Activated T-helper 1 cell treated with Interleukin-2 at 50 U/mL for 16 hours (primary cell): ENCODE measurements at places on chromosomes 13 and 19.

- DNase-seq, result no peak
Observed at GRCh38 chr19:47702671-47703070, 10.6 kb upstream of the EHD2 start.

GRCh38 chr19:49157445-49158224 is at the start of gene TRPM4:
Gene TRPM4, plus strand, starts transcription at chr19:49157792. Its CDS starts 75 bp downstream, at chr19:49157867.
- no peak for DNase-seq

- no peak for DNase-seq
Observed at GRCh38 chr19:9040131-9040530, 29.9 kb upstream of the MUC16 start.

- no peak for DNase-seq
Observed at GRCh38 chr13:43988302-43988701, 108.6 kb downstream of the LACC1 start.

DNA sequence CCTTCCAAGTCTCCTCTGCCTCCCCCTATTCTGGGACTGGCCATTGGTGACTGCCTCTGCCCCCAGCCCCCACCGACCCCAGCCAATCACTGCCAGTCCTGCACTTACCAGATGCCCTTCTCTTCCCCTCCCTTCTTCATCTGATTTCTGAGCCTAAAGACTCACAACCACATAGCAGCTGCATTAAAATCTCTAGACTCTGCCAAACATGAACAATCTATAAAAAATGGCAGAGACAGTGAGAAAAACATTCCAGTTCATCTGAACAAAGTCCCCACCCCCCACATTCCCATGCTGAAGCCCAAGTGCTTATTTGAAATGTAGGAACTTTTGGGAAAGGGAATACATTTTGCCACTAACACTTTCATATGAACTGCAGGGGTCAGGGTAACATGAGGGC is 60.8 kb downstream of the KCTD12 start:
- no peak for DNase-seq

DNA sequence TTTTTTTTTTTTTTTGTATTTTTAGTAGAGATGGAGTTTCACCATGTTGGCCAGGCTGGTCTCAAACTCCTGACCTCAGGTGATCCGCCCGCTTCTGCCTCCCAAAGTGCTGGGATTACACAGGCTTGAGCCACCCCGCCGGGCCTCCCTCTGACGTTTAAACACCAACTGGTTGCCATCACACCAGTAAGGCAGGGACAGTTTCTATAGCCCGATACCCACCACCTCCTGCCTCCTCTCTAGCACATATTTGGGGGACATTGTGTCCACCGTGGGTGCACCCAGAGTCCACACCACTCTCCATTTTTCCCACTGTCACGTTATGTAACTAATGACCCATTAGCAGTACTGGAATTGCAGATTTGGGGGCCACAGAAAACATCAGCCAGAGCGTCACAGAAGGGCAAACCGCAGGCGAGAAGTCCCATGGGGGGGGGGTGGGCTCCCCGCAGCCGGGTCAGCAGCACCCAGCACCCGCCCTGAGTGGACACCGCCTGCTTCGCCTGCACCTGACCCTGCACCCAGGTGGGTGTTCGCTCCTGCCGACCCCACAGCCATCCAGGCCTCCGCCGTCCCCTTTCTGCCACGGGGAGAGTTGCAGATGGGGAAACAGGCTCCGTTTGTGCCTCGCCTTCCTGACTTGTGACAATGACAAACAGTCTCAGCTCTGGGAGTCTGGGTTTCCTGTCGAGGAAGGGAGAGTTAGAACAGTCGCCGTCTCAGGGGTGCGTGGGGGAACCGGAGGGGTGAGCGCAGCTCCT is 3.6 kb downstream of the ONECUT3 start:
- no peak for DNase-seq

- DNase-seq, result no peak
Observed at GRCh38 chr13:73870970-73871935, 263.0 kb downstream of the KLF12 start.

- DNase-seq, result no peak
Observed at GRCh38 chr19:56139847-56140582, 1.1 kb upstream of the ZNF444 start.

GRCh38 chr13:67554746-67555452 is 324.8 kb upstream of the PCDH9 start:
- no peak for DNase-seq

DNA sequence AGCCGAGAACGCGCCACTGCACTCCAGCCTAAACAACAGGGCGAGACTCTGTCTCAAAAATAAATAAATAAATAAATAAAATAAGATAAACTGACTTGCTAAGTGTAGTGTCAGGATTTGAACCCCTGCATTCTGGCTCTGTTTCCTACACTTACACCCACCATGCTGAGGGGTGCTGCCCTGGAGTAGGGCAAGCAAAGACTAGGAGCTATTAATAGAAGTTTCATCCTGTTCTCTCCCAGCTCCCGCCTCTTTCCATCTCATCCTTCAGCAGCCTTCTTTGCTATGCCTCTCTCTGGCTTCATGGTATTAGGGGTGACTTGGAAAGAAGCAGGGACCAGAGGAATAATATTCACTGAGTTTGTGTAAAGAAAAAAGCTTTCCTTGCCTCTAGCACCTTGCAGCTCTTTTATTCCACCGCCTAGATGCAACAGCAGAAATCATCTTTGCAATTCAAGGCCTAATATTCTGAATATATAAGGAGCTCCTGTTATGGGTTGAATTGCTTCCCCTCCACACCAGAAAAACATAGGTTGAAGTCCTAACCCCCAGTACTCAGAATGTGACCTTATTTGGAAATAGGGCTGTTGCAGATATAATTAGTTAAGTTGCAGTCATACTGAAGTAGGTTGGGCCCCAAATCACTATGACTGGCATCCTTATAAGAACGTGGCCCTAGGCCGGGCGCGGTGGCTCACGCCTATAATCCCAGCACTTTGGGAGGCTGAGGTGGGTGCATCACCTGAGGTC is 8.7 kb upstream of the PLAUR start:
- no peak for DNase-seq

- no peak for DNase-seq
Observed at GRCh38 chr13:46530084-46530935, 22.7 kb upstream of the LRCH1 start.

GRCh38 chr13:97165502-97166425 is 56.4 kb upstream of the MBNL2 start:
- DNase-seq, result no peak

- no peak for DNase-seq
Observed at GRCh38 chr13:37417060-37417441, 181.5 kb downstream of the POSTN start.

- no peak for DNase-seq
Observed at GRCh38 chr13:65965501-65965900, 1264.6 kb downstream of the PCDH9 start.

DNA sequence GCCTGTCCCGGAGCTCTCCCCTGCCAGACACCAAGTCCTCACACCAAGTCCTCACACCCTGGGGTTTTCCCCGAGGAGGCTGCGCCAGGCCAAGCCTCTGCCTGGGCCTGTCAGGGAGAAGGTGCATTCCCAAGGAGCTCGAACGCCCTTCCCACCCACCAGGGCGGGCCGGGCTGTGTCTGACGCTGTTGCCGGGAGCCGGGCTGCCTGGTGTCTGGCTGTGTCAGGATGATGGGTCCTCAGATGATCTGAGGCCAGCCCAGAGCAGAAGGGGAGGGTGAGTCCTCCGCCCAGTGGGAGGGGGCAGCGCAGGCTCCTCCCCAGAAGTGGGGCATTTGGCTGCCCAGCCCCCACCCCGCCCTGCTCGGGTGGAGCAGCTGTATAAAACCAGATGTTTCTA is 2.3 kb upstream of the HAS1 start:
- no peak for DNase-seq
